ENCODE measurements at places on chromosomes 7 and 10.

- no peak for DNase-seq
These were observed 560.9 kb downstream of the SDK1 start for GRCh38 chr7:3861941-3862340.

DNA sequence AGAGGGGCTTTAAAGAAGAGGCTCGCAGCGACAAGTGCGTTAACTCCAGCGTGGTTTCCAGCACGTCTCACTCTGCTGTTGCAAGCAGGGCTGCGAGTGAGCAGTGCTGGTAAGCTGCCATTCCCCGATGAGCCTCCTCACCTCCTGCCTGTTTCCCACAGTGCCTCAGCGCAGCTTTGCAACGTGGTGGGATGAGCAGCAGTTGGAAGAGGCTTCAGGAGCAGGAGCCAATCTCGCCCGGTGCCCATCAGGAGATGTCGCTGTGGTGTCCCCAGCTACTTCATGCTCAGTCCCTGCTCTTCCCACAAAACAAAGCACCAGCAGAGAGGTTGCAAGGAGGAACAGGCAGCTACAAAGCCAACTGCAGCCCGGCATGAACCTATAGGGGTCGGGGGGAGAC, 2.4 kb upstream of the ADARB2 start:
- DNase-seq = no peak

GRCh38 chr10:124599588-124600050, 138.0 kb downstream of the LHPP start:
- no peak for DNase-seq

GRCh38 chr10:24394461-24395190, 185.7 kb downstream of the KIAA1217 start:
- no peak for DNase-seq

DNA sequence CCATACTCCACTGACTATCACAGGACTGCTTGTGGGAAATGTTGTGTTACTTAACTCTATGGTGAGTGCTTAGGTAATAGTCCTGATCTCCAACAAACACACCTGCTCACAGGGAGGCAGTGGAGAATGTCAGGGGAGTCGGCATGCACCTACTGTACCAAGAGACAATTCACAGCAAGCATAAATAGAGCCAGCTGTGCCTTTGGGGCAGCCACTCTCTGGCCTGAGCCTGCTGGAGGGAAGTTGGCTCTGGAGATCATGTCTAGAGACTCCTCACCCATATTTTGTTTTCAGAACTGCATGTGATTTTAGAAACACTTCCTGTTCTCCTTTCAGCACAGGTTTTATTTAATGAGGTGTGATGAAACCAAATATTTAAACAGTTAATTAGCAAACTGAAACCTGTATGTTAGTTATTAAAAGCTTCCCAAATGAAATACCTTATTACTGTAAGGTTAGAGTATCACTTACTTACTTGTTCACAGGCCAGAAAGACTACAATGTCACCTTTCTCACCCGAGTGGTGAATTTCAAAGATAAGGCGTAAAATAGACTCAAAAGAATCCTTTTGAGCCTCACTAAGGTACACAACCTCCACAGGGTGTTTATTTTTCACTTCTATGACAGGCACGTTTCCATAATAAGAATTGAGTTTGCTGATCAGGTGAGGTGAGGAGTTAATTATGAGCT, 21.8 kb downstream of the DHX32 start:
- no peak for DNase-seq

GRCh38 chr10:15254808-15255648, 86.5 kb upstream of the NMT2 start:
- peak; percentile 71 for DNase-seq

GRCh38 chr10:98469001-98469931, 22.5 kb upstream of the HPS1 start:
- DNase-seq = no peak
